SK-N-SH (cell line): ENCODE measurements at places on chromosomes 7 and 10. TPM values are rescaled to one million over a fixed set of nuclear protein-coding genes. Genes with fewer than 3 reads are reported as not detected.
A peak's percentile ranks its signal among the peaks of the same experiment; 100 is the strongest.

- H3K36me3 ChIP-seq: no peaks in the 10 kb centered on the region
- peaks cover 39% of the 10 kb centered on the region for H3K27me3 ChIP-seq
- DNase-seq: no peak
- H3K27ac ChIP-seq: no peak overlapping the region
These were observed 40.0 kb downstream of the PRKAG2 start for GRCh38 chr7:151836927-151837205.

Gene MIOS
- polyA plus RNA-seq: 16.4 and 21.9 TPM in 2 replicates

GRCh38 chr7:143295870-143296269 is 7.7 kb downstream of the CASP2 start:
- H3K36me3 ChIP-seq: peaks cover 97% of the 10 kb centered on the region
- no peak overlapping the region for H3K4me3 ChIP-seq
- H3K27me3 ChIP-seq: no peaks in the 10 kb centered on the region
- no peak overlapping the region for H3K27ac ChIP-seq
- H3K4me1 ChIP-seq: peaks cover 28% of the 10 kb centered on the region

- H3K27me3 ChIP-seq: no peaks in the 10 kb centered on the region
- H3K4me3 ChIP-seq: no peak overlapping the region
- H3K27ac ChIP-seq: peak overlapping the region; percentile 33
- H3K36me3 ChIP-seq: no peaks in the 10 kb centered on the region
- no peaks in the 10 kb centered on the region; the same call in 1 of the 2 replicates for H3K4me1 ChIP-seq
These were observed 88.3 kb upstream of the CYP26C1 start for GRCh38 chr10:92972066-92972870.

DNA sequence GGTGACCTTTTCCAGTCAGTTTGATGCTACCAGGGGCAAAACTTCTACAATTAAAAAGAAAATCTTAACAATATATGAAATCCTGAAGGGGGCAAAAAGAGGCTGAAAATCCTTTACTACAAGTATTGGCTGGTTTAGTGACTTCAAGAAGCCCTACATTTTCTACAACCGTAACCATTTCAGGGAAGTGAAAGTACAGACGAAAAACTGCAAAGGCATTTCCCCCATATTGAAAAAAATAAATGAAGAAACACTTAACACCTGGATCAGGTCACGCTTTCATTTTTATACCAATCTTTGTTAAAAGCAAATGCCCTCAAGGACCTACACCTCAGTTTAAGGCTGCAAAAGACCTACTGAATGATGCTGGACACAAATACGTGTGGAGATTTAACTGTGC is 38.6 kb downstream of the IL6 start:
- peaks cover 8% of the 10 kb centered on the region; the same call in 1 of the 2 replicates for H3K27me3 ChIP-seq
- no peak for DNase-seq
- H3K4me1 ChIP-seq: no peaks in the 10 kb centered on the region
- H3K27ac ChIP-seq: no peak overlapping the region
- H3K4me3 ChIP-seq: no peak overlapping the region
